Aorta (tissue), 5 donors: ENCODE measurements at places on chromosomes 12 and 14. TPM values are rescaled to one million over a fixed set of nuclear protein-coding genes. Genes with fewer than 3 reads are reported as not detected.

C14orf39 gene
- total RNA-seq: 0.60 TPM

- DNase-seq: no peak
Observed at GRCh38 chr12:138898-139534, 72.4 kb downstream of the IQSEC3 start.

STYK1 gene
- total RNA-seq: 0.36 TPM

RCOR1 gene
- 24.1 TPM for total RNA-seq

DNA sequence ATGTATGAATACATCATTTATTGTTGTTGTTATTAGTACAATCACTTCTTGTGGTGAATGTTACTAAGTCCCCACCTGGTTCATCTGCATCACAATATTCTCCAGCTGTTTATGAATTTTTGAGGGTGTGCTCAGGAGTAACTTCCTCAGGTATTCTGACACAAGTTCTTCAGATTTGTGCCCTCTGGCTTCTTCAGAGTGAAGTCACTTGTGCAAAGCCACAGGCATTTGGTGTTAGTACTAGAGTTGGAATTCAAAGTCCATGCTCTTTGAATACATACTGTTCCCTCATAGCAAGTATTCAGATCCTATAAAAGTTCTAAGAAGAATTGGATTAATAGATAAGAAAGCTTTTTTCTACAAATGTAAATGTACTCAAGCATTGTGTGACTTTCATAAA lies 150.3 kb upstream of the AVPR1A start:
- no peak for DNase-seq

DNA sequence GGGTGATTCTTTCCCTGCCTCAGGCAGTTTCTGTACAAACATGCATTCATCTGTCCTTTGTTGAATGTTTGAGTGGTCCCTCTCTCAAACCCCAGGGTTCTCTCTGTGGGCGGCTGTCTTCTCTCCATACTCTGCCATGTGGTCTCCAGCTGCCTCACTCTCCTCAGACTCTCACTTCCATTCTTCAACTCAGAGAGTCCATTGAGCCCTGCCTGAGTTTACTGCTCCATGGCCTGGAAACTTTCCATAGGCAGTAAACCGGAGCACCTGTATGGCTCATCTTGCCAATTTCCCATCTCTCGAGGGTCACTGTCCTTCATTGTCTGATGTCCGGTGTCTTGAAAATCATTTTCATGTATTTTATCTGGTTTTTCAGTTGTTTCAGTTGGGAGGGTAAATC lies 11.3 kb downstream of the C14orf132 start:
- no peak for DNase-seq

PPP4R4 gene
- 0.93 TPM for total RNA-seq

- no peak for DNase-seq
Observed at GRCh38 chr12:112627851-112628250, 163.7 kb upstream of the RPH3A start.

CLEC4C gene
- total RNA-seq: not detected

DNA sequence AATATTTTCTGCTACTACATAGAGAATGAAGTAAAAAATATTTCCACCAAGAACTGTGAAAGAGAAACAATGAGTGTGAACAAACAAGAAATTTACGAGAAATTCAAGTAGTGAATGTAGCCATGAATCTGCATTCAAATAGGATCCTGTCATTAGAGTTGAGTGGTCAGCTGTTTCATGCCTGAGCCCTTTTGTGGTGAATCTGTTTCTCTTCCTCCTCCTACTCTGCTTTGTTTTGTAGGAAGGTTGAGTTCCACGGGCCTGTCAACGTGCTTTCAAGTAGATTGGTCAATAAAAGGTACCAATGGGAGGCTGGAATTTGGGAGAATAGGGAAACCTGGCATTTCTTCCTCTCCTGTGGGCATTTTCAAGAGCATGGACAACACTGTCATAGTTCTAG lies 1749.6 kb upstream of the FLRT2 start:
- no peak for DNase-seq

DNA sequence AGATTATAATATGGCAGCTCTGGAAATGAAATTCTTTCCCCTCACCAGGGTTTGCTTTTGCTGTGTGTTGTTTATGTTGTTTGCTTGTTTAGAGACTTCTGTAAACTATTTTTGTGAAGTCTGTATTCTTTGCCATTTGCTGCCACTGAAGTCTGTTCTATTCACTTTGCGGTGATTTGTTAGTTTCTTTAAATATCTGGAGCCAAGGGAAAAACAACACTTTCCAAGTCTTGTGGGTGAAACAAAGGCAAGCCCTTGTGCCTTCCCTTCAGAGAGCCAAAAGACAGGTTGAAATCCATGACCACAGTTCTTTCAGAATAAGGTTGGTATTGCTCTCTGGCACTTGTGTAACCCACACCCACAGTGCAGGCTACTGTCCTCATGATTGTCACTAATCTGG lies 59.5 kb upstream of the RNU6-7 start:
- no peak for DNase-seq

DNA sequence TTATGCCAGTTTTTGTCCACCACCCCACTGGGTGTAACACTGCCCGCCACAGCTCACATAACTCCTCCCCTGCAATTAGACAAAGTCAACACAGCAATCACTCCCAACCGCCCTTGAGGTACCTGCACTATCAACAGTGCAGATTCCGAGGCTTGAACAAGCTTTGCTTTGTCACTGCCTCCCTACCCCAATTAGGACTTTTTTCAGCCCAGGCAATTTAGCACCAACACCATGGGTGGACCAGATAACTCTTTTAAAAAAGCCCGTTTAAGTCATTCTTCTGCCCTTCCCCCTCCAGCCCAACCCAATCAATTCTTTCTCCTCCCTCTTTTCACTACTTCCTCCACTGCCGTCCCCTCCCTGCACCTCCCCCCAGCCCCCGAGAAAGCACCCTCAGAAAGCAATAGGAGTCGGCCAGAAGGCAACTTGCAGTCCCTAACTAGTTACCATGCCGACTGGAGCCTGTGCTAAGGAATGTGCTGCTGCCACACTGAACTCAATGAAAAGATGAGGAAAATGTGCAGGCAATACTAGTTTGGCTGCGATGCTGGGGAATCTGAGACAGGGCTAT lies 45.7 kb upstream of the OTX2 start:
- no peak for DNase-seq

FERMT2 gene
- total RNA-seq: 310 TPM

TAS2R7 gene
- not detected for total RNA-seq

DNA sequence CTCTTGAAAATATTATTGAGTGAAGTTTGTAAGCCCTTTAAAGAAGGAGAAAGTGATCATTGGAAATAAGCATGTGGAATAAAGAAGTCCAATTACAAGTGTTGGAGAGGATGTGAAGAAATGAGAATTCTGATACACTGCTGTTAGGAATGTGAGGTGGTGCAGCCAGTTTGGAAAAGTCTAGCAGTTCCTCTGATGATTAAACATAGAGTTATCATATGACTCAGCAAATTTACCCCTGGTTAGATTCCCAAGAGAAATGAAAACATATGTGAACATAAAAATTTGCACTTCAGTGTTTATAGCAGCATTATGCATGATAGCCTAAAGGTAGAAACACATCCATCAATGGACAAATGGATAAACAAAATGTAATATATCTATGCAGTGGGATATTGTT lies 319.9 kb downstream of the AEBP2 start:
- peak; percentile 41 for DNase-seq

- no peak for DNase-seq
Observed at GRCh38 chr12:105324704-105325103, 5.8 kb upstream of the C12orf75 start.

GRCh38 chr12:23906329-23906728 lies 43.1 kb downstream of the SOX5 start:
- DNase-seq: no peak

SYT10 gene
- not detected for total RNA-seq

DNA sequence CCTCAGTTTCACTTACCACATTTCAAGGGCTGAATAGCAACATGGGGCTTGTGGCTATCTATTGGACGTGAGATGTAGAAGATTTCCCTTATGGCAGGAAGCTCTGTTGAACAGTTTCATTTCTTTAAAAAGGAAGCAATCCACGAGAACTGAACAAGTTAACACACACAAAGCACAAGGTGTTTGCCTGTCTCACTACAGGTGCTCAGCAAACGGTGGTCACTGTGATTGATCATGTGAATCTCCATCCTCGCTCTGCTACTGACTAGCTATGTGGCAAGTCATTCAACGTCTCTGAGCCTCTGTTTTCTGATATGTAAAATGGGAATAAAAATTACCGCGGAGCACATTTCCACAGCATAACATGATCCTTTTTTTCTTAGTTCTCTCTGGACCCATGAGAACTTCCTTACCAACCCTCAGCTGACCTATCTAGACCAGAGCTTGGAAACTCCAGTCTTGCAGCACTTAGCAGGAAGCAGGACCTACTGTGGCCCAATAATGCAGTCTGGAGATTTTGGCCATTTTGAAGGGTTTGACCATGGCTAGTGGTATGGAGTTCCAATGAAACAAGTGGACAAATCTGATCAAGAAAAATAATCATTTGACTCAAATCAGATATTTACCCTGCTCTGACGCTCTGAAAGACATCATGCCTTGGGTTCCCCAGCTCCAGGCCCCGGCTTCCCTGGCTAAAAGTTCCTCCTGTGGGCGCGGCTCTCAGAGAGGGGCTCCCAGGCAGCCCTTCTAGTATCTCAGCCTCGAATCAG lies 278.8 kb downstream of the ZFP36L1 start:
- peak; percentile 62 for DNase-seq

ITGB7 gene
- 5.8 TPM for total RNA-seq

DNA sequence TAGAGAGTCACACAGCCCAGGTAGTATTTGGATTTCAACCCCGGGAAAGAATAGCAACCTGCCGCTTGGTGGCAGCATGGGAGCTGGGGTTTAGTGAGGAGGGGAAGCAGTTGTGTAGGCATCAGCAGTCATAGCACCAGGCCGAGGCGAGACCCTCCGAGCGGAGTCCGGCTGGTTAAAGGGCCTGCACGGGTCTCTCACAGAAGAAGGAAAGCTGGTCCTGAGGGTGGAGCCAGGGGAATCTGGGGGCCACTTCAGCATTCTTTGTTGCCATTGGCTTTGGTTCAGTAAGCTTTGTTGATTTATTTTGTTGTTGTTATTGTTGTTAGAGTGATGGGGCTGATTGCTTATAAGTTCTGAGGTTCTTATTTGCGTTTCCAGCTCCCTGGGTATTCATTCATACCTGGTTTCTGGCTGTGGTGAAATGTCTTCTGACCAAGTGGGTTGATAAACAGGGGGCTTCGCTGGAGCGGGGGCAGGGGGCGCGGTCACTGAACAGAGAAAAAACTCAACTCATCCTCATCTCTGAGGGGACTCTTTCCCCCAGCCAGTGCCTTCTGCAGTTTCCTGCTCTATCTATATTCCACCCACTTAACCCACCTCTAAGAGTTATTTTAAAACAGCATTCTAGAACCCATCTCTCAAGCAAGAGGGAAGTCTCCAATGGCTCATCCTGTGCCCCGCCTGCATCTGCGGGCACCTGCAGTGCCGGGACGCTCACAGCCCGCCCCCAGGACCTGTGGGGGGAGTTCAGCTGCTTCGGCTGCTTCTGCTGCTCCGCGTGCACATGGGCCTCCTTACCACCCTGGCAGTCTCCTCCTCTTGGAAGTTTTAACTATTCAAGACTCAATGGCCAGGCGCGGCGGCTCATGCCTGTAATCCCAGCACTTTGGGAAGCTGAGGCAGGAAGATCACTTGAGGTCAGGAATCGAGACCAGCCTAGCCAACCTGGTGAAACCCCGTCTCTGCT lies 11.6 kb downstream of the CKB start:
- DNase-seq: peak; percentile 34

KLRC4 gene
- total RNA-seq: 0.51 TPM

NDUFA12 gene
- 61.7 TPM for total RNA-seq

FSCB gene
- total RNA-seq: not detected

- no peak for DNase-seq
Observed at GRCh38 chr14:99185436-99186068, 86.4 kb downstream of the BCL11B start.

KCNJ8 gene
- total RNA-seq: 17.2 TPM

DNA sequence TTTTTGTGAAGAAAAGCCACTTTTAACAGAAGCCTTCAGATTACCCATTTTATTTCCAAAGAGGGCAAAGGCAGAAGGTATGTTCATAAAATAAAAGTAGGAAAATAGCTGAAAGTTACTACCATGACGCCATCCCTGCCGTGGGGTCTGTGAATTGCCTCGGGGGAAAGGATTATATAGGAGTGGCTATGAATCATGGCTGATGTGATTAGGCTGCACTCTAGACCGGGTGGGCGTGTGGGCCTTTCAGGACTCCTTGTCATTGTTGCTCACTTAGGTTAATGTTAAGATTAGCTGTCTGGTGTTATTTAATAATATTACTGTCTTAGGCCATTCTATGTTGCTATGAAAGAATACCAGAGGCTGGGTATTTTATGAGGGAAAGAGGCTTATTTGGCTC lies 195.5 kb downstream of the EGLN3 start:
- DNase-seq: no peak

DNA sequence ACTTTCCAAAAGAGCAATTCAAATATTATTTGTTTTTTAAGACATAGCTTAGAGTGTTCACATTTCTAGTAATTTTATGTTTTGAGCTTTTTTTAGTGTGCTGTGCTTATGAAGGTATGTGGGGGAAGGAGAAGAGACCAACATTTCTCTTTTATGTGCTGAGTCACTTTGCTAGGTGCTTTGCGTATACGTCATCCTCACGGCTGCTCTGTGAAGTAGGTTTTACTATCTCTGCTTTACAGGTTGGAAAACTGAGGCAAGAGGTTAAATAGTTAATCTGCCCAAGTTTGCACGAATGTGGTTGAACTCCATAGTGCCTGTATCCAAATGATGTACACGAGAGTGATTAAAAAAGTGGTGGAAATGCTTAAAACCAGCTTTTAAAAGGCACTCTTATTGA lies 75.9 kb downstream of the AEBP2 start:
- no peak for DNase-seq

- no peak for DNase-seq
Observed at GRCh38 chr12:45655186-45655585, 74.3 kb upstream of the ARID2 start.

CLEC4A gene
- 3.0 TPM for total RNA-seq
